ENCODE measurements at places on chromosomes 5 and 9.

DNA sequence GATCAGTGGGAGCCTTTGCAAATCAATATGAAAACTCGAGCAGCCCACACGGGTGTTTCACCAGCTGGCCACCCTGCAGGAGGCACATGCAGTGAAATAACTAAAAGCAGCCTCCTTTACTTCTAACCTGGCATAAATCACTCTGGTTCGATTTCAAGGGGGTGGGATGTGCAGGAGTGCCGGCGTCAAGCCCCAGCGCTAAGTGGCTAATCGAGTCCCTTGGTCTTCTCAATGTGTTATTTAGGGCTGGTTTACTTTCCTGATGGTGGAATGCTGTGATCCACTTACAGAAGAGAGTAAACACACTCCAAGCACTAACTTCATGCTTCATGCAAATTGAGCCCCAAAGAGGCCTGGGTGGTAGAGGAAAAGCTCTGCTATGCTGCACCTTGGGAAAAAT is 109.4 kb downstream of the TMEM174 start:
- no peak for DNase-seq

- DNase-seq, result no peak
Measured at GRCh38 chr5:136115183-136115865, 17.3 kb upstream of the SMAD5 start.

- DNase-seq, result no peak
Measured at GRCh38 chr9:117462861-117463260, 48.0 kb upstream of the ASTN2 start.

GRCh38 chr5:34804913-34805312 is 34.1 kb upstream of the TTC23L start:
- DNase-seq, result no peak

DNA sequence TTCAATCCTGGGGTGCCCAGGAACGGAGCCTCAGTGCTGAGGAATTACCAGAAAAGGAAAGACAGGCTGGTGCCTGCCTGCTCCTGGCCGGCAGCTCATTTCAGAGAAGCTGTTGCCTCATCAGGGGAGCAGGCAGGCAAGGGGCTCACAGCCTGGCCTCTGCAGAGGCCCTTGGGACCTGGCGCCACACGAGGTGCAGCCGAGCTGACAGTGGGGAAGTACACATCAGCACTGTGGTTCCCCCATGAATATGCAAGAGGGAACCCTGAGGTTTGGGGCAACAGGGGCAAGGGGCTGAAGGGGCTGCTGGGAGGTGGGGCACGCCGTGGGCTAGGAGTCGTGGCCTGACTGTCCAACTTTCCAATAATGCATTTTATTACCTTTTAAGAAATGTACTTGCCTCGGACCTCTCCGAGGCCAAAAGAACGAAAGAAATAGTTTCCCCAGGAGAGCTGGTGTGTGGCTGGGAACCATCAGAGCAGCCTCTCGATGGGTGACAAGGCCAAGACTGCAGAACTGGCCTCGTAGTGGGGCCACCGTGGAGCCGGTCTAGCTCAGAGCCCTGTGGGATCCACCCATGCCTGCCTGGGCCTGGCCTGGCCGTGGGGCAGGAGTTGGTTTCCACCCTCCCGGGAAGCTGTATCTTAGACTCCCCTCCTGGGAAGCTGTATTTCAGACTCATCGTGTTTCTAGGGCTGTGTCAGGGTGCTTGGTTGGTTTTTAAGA is 198.6 kb downstream of the PAX5 start:
- no peak for DNase-seq

DNA sequence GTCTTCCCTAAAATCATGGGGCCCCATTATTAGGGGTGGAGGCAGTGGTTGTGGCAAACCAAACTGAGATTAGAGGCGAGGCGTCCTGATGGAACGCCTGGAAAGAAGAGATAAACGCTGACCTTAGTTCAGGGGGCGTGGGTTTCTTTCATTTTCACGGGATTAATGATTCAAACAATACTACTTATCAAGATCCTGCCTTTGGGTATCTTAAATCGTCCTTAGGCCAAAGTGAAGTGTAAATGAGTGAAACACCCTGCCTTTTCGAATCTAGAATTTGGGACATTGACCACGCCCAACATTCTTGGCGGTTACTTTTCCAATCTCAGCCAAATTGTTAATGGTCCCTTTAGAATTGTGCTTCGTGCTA is 1.0 kb upstream of the UBTD2 start:
- DNase-seq, result no peak

GRCh38 chr9:4600368-4600767 is 61.7 kb upstream of the PLPP6 start:
- no peak for DNase-seq

DNA sequence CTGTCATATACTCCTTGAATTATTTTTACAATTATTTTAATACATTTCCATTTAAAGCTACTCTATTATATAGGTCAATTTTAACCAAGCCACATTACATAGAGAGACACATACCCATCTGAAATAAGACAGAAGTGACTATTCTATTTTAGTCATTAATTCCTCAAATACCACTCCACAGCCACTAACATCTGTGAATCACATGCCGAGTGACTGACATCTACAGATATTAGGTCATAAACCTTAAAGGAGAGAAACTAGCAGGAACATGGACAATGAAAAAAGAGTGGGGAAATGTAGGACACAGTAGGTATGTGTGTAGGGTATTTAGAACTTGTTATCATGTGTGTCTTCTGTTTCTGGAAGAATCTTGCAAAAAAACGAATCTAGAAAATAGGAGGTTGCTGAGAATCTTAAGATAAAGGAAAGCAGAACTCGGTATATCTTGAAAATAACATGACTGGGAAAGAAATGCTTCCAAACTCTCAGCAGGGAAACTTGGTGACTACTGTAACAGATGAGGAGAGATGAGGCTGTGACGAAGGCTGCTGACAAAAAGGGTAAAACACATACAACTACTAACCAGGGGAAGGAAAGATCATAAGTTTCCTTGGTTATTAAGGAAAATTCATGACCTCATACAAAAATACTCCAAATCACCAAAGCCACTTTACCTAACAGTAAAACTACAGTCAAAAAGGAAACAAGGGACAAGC is 84.6 kb downstream of the PLPP1 start:
- no peak for DNase-seq

- DNase-seq, result no peak
Measured at GRCh38 chr5:97297704-97298091, 114.7 kb upstream of the RIOK2 start.

DNA sequence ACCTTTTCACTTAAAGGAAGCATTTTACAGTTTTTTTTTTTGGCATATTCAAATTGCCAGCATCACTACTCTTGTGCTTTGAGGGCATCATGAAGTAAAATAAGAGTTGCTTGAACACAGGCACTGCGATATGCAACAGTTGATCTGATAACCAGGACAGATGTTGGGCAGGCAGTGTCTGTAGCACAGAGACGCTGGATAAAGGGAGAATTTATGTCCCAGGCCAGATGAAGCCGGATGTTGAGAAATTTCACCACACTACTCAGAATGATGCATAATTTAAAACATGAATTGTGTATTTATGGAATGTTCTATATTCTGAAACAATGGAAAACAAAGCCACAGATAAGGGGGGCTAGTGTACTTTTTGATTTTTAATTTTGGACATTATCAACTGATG is 71.4 kb downstream of the SLC12A2 start:
- DNase-seq, result no peak

DNA sequence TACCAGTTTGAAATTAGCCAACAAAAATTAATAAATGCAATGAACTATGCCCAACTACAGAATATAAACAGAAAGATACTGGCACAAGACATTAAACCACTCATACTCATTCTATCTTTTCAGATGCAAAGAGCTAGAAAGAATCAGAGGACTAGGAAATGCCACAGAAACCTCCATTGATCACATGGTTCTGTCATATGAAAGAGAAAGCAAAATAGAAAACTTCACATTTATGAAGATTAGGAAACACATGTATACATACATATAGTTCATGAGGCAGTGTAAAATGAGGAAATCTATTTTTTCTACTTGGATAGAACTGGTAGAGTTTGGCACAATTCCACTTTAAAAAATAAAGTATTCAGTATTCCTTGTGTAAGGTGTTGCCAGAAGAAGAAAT is 275.1 kb upstream of the PTGER4 start:
- peak; percentile 6 for DNase-seq
